Amygdala (tissue), 56 donors: ENCODE measurements at places on chromosomes 4 and X.

DNA sequence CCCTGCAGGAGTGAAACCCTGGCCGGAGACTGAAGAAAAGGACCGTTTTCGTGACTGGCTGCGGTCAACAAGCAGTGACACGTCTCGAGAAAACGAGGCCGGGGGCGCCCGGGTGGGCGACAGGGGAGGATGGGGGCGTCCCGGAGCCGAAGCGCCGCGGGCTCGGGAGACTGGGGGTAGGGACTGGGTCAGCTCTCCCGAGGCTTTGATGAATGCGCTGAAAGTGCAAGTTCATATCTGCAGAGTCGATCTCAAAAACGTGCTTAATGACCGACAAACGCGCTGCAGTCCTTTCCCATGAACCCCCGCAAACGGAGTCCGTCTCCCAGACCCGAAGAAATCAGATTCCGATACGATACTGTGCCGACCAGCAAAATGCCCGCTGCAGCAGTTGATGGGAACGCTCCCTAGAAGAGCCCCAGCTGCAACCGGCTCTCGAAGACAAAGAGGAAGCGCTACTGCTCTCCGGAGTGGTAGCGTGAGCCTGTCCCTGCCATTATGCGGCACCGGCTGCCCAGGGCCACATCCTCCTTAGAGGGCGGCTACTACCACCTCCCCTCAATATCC is 806 bp upstream of the CD99L2 start:
- DNase-seq, result peak; percentile 2

DNA sequence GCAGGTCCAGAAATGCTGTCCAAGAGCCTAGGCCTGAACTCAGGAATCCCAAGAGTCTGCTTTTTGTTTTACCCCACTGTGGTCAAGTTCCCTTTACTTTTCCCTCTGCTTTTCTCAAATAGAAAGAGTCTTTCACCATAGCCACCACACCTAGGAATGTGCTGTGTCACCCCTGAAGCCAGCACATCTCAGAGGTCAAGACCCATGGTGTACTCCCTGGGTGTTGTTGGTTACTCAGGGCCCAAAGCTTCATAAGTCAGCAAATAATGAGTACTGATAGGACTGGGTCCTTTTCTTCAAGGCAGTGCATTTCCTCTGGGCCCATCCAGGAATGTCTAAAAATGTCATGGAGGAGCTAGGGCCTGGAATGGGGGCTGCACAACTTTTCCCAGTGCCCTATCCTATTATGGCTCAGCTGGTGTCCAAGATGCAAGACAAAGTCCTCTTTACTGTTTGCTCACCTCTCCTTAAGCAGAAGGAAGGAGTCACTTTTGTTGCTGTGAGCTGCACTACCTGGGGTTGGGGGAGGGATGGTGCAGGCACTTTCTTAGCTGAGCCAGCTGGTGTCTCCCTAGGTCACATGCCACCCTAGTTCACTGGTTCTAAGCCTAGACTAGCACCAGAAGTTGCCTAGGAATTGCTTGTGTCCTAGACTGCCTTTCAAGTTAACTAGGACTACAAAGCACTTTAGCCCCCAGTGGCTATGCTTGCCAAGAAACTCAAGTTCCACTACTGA is 62.4 kb upstream of the RXFP1 start:
- DNase-seq, result no peak

- DNase-seq, result no peak
Measured at GRCh38 chrX:31546126-31546525, 474.3 kb upstream of the FTHL17 start.

DNA sequence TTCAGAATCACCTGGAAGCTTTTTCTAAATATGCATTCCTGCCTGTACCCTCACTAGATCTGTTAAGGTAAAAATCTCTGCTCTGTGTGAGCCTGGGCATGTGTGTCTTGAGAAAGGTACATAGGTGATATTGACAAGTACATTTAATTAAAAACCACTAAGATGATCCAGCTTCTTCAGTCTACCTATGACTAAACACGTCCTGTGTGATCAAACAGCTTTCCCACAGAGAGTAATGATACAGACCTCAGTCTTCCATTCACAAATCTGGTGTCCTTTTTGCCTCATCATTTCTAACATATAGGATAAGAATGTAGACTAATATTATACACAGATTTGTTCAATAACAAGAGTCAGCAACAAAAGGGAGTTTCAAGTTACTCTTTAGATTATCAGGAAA is 42.6 kb downstream of the GALNT7 start:
- DNase-seq, result no peak

DNA sequence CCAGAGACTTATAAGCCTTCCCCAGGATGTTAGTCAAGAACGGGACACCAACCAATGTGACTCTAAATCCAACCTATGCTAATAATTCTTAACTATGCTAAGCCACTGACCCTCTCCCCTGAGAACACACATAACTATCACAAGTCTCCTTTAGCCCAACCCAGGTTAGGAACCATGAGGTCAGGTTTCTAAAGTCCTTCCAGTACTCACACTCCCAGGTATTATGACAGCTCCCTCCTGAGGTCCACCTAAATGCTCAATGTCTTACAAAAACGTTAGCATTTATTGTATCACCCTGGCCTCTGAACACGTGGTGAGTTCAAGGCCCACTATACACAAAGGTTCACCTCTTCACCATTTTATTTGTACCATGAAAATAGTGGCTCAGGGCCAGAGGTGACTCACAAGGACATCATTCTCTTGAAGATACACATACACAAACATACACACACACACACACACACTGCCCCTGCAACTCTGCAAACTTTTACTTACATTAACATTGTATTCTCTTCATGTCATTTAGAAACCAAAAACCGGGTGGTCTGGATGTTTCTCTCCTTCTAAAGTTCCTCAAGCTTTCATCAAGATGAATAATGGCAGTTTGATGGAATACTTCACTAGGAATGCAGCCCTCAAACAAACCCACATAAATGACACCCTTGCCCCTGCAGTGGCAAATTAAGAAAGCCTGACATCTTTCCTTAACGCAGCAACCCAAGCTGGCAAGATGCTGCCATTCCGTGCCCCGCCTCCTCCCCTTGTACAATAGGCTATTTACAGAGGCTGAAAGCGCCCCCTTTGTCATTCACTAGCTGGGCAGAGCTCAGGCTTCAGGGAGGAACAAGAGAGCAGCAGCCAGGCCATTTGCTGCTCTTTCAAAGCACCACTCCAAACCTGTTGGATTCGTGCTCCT is 17.7 kb downstream of the ACSL1 start:
- peak; percentile 20 for DNase-seq

GRCh38 chr4:40283968-40284367 is 51.2 kb upstream of the CHRNA9 start:
- no peak for DNase-seq
